NCI-H524 treated with DMSO at 0.1 percent for 48 hours (cell line): ENCODE measurements at places on chromosomes 7 and 10.

GRCh38 chr7:44059219-44060090, 5.9 kb downstream of the PGAM2 start:
- DNase-seq: no peak

GRCh38 chr7:142228537-142229104, 29.2 kb downstream of the PRSS58 start:
- no peak for DNase-seq

GRCh38 chr10:11095374-11095801, 77.7 kb downstream of the CELF2 start:
- no peak for DNase-seq

DNA sequence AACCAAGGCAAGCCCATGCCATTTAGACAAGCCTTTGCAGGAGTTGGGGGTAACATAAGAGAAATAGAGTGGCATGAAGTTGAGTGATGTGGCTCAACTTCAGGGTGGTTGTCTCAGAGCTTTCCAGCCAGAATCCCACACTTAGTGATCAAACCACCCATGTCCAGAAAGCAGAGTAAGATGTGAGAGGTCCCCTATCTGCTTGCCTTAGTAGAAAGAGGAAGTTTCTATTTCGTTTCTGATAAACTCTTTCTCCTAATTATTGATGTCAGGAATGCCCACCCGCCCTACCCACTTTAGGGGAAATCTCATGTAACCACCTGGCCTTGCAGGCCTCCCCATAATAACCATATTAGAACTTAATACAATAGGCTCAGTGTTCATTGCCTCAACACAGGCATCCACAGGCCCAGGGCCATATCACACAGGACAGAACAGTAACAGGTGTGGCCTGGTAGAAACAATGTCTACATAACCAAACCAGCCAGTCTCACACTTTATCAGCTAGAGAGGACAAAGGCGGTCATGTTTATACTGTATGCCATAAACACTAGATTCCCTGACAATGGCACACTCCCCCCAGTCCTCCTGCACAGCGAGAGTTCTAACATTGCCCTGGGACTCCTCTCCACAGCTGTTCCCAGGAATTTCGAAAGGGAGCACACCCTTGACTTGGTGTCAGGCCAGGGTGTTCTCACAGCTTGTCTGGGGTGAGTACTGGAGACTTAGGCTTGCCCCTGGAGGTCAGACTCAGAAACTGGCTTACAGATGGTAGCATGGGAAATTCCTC, 364.4 kb downstream of the CXCL12 start:
- DNase-seq: no peak

GRCh38 chr10:24503461-24504320, 220.0 kb downstream of the ARHGAP21 start:
- no peak for DNase-seq
